ENCODE measurements at places on chromosomes 2 and 18.

- DNase-seq = no peak
These were observed 223.2 kb upstream of the APCDD1 start for GRCh38 chr18:10231220-10231619.

GRCh38 chr2:12010779-12011178 is 264.3 kb downstream of the LPIN1 start:
- DNase-seq = no peak

GRCh38 chr18:11860594-11861450 is 9.6 kb downstream of the CHMP1B start:
- no peak for DNase-seq

GRCh38 chr2:160687629-160688028 is 194.0 kb upstream of the RBMS1 start:
- no peak for DNase-seq

DNA sequence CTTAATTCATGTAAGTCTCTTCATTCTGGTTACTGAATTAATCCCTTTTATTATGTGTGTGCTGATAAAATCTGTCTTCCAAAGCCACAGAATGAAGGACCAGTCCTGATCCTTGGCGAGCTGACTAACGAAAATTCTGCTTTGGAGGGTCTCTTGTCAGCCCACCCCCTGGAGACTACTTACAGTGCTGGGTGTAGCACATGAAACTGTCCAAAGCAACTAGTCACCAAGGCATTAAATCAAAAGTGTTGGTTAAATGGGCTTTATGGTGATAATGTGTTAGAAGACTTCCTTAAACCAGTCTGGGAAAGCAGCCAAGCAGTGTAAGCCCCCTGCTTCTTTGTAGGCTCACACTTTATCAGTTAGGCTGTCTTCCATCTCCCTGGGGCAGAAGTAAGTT is 420.2 kb downstream of the SUCLG1 start:
- DNase-seq = no peak

- DNase-seq = no peak
These were observed 9.0 kb downstream of the UGP2 start for GRCh38 chr2:63850649-63851048.

DNA sequence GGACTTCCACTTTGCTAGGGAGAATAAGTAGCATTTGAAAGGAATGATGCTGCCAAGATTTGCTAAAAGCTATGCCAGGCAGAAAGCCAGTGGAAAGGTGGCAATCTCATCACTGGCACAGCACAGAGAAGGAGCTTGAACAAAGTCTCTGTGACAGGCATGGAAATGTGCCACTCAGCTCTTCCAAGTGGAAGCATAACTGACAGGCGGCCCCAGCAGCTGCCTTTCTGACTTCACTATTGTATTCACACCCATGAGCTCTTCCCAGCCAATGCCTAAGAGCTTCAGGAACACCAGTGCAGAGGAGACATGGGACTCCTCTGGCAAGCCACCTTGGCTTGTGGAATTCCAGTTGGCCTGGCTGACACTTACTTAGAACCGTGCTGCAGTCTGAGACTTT is 134.6 kb upstream of the REG3G start:
- DNase-seq = no peak

DNA sequence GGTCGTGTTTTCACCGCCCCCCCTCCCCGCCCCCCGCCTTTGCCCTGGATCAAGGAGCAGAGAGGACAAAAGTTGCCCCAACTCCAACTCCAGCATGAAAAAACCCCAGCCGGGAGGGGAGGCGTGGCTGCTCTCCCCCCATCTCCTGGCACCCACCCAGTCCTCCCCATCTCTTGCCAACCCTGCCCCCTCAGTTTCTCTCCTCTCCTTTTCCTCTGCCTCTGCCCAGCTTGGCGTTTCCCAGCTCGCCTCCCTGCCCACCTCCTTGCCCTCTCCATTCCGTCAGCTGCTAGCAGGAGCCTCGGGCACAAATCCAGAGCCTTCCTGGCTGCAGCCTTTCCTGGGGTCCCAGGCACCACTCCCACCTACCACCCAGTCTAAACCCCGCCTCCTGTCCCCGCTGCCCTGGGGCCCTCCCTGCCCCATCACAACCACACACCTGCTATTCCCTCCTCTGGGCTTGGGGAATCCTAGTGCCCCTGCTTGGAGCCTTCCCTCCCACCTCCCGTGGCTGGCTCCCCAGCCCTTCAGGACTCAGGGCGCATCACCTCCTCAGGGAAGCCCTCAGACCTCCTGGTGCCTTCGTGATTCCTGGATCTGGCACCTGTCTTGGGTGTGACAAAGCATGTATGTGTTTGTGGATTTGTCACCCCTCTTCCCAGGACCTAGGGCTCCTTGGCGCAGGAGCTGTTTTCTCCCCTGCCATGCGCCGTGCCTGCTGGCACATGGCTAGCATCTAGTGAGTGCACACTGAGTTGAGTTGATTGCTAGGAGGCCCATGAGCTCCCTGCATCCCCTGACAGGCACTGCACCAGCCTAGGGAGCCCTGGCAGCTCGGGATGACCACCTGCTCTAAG is 209.1 kb downstream of the TFCP2L1 start:
- no peak for DNase-seq

- no peak for DNase-seq
These were observed 2.1 kb downstream of the TRIB2 start for GRCh38 chr2:12718711-12719399.
